ENCODE measurements at places on chromosomes 11 and 22.

GRCh38 chr11:47071791-47072261 is 104.9 kb downstream of the ARFGAP2 start:
- peak; percentile 51 for DNase-seq

DNA sequence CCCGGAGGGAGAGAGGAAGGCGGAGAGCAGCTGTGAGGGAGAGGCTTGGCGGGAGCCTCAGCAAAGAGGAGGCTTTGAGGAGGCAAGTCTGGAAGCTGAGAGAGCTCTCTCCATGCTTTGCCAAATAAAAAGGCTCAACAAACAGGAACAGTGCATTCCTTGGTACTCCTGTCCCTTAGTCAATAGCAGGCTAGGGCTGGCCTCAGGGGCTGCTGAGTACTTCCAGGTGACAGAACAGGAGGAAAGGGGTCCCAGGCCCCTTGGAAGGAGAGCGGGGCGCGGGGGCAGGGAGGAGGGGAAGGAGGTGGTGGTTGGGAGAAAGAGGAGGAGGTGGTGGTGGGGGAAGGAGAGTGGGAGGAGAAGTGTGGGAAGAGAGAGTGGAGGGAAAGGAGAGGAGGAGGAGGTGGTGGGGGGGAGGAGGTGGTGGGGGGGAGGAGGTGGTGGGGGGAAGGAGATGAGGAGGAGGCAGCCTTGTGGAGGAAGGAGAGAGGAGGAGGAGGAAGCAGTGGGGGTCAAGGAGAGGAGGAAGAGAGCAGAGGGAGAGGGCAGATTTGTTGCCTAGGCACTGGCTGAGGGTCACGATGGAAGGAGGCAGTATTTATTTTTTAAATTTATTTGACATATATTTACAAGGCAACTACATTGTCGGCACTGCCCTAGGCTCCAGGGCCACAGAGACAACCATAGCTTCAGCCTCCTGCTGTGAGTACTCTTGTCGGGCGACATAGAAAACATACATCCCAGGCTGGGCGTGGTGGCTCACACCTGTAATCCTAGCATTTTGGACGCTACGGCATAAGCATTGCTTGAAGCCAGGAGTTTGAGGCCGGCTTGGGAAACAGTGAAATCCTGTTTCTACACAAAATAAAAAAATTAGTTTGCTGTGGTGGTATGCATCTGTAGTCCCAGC is 74.2 kb upstream of the ZBED5 start:
- DNase-seq = no peak

- no peak for DNase-seq
These were observed 43.7 kb upstream of the ZBTB44 start for GRCh38 chr11:130358398-130358797.

DNA sequence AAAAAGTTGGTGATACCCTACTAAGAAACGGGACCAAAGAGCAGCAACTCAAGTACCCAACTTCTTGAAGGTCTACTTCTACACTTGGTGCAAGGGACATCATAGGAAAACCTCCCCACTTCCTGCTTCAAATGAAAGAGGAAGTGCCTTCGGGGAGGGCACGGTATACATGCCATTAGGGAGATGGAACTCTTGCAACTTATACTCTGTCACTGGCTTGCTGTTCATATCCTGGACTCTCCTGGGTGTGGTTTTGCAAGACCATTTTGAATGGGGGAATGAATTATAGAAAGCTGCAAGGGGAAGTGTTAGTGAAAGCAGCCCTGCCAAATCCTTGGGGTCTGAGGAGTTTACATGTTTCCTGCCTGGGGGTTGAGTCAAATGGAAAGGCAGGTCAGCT is 41.9 kb downstream of the CSNK2A3 start:
- no peak for DNase-seq

- no peak for DNase-seq
These were observed 5.1 kb downstream of the PRAME start for GRCh38 chr22:22553735-22554586.

GRCh38 chr22:40728731-40729189 is 49.5 kb downstream of the MCHR1 start:
- no peak for DNase-seq

GRCh38 chr11:120613264-120614226 is 102.0 kb downstream of the GRIK4 start:
- no peak for DNase-seq

- DNase-seq = no peak
These were observed 16.1 kb downstream of the TRIM22 start for GRCh38 chr11:5705688-5706087.

GRCh38 chr11:58524232-58525036 is 16.5 kb upstream of the OR5B21 start:
- DNase-seq = peak; percentile 89

GRCh38 chr22:21919526-21920307 is 32.9 kb downstream of the PPM1F start:
- DNase-seq = no peak

GRCh38 chr11:64492561-64492960 is 98.5 kb upstream of the SLC22A12 start:
- DNase-seq = no peak

GRCh38 chr22:46012182-46012880 is 35.4 kb upstream of the WNT7B start:
- no peak for DNase-seq

DNA sequence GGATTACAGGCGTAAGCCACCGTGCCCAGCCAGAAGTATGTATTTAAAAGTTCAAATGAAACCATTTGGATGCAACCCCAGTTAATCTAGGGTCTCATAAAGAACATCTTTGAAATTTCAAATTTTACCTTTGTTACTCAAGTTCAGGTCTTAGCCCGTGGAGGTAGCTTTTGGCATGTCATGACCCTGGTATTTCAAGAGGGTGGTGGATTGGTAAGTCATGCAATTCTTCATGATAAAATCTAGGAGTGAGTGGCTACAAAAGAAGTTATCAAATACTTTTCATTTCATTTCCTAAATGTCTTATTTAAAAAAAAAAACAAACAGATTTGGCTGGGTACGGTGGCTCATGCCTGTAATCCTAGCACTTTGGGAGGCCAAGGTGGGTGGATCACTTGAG is 80.6 kb downstream of the ABTB2 start:
- DNase-seq = no peak

GRCh38 chr11:110097459-110098012 is 4.3 kb downstream of the ZC3H12C start:
- no peak for DNase-seq

DNA sequence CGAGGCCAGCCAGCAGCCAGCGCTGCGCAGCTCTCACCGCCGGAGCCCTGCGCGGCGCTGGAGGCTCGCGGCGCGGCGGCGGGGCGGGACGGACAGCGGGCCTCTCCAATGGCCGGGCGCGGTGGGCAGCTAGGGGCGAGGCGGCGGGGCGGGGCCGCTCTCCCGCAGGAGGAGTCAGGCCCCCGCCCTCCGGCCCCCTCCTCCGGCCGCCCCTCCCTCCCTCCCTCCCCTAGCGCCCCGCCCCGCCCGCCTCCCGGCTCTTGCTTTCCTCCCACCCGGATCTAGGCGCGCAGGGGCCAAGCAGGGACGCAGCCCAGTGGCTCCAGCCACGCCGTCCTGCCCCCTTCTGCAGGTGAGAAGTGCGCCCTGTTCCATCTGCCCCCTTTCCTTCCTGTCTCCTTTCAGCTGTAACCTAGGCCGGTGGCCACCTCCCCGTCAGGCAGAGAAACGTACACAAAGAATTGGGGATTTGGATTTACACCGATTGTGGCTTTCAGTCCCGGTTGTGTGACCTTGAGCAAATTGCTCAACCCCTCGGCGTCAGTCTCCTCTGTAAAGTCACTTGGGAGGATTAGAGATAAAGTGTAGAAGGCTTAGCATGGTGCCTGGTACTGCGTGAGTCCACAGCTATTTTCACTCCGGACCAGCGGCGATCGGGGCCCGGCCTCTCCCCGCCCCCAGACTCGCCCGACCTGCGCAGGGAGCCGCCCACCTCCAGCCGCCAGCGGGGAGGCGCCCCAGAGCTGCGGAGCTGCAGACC is at the start of gene FZD4:
Gene FZD4, minus strand, starts transcription at position 35 of the 760 bp plus-strand sequence. CDS start 310 bp downstream, outside the sequence.
- DNase-seq = peak; percentile 97

DNA sequence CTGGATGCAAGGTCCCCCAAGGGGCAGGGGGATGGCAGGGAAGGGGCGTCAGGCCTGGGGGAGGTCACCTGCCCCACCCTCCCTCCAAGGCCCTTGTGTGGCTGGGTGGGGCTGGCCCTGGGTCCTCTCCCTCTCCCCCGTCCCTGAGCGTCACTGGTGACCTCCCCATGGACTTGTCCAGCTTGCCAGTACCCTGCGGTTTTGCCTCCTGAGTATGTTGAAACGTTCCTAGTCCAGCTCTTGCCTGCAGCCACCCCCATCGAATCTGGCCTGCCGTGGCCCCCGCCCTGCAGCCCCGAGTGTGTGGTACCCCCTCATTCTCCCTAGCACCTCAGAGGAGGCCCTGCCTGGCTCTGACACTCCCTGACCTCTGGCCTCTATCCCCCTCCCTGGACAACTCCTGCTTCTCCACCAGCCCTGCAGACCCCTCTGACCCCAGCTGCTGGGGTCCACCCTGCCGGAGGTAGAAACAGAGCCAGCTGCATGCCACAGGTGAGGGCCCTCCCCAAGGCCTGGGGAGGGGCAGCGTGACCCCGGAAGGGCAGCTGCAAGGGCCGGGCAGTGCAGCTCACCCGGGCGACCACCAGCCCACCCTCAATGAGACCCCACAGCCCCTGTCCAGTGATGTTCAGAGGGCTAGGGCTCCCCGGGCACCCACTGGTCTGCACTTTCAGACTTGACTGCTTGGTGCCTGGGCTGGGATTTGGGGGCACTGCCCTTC is 4.1 kb upstream of the MUC6 start:
- no peak for DNase-seq

- DNase-seq = no peak
These were observed 24.0 kb downstream of the CSF2RB start for GRCh38 chr22:36937319-36938027.

GRCh38 chr11:121291896-121292494 is 576 bp upstream of the SC5D start:
- DNase-seq = no peak

GRCh38 chr11:111954154-111954553 is 17.0 kb downstream of the DIXDC1 start:
- DNase-seq = no peak

GRCh38 chr11:44306918-44307244 is 3.1 kb downstream of the ALX4 start:
- no peak for DNase-seq

DNA sequence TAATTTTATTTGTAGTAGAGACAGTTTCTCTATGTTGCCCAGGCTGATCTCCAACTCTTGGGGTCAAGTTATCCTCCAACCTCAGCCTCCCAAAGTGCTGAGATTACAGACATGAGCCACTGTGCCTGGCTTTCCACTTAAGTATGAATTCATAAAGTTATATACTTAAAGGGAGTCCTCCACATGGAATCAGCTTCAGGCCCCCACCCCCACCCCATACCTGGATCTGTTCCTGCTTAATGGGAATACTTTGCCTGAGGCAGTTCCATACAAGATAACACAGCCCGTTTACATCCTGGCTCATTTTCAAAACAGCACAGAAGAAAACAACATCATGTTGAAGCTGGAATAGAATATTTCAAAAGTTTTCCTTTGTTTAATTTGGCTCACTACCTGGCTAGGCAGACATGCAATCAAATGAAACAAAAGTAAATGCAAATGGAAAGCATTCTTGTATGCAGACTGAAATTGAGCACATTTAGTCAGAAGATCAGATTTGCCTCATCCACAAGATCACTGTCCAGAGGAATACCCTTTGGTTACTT is 82.4 kb downstream of the FAT3 start:
- peak; percentile 42 for DNase-seq

- DNase-seq = no peak
These were observed 182.3 kb downstream of the DSCAML1 start for GRCh38 chr11:117614728-117615127.

DNA sequence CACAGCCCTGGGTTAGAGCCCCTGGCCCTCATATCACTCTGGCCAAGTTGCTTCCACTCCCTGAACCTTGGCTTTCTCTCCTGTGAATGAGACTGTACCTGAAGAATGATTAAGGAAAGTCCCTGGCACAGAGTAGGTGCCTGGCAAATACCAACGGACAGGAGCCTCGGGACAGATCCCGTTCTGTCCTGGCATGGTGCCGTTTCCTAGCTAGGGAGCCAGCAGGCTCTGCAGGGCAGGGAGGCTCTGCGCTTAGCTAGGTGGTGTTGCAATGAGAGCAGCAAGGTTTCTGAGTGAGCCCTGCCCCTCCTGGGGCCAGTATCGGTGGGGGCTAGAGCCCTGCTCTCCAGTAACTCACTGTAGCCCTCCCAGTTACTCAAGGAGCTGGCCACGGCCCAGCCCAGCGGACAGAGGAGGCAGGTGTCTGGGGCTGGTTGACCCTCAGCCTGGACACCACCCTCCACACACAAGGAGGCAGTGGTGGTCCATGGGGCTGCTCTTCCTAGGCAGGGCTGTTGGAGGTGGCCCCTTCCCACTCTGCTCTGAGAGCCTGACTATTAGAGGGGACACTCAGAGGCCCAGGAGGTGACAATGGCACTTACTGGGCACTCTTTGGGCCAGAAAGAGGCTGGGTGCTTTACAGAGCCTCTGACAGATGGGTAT is 74.4 kb downstream of the NFAM1 start:
- no peak for DNase-seq

DNA sequence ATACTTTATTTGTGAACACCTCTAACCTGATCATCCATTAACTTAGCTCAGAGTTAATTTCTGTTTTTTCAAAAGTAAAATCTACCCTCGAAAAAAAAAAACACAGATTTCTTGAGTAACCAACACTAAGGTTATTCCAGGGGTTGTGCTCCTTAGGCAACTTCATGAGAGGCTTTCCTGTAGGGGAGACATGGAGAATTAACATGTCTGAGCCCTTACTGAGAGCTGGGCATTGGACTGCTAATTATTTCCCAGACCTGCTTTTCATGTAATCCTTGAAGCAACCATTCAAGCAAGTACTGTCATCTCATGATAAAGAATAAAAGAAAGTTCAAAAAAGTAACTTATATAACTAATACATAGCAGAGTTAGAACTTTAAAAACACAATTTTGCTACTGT is 13.5 kb upstream of the UPB1 start:
- DNase-seq = no peak

DNA sequence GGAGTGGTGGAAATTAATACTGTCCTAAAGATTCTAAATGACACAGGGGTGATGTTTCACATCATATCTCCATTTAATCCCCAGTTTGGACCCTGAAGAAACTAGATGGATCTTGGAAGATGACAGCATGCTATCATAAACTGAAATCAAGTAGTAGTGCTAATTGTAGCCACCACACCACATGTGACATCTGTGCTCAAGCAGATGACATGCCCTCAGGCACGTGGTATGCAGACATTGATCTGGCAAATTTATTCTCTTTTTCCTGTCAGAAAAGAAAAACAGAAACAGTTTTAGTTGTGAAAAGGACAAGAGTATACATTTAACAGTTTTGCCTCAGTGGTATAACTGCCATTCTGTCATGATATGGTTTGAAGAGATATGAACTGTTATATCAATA is 52.9 kb upstream of the PGR start:
- DNase-seq = no peak

DNA sequence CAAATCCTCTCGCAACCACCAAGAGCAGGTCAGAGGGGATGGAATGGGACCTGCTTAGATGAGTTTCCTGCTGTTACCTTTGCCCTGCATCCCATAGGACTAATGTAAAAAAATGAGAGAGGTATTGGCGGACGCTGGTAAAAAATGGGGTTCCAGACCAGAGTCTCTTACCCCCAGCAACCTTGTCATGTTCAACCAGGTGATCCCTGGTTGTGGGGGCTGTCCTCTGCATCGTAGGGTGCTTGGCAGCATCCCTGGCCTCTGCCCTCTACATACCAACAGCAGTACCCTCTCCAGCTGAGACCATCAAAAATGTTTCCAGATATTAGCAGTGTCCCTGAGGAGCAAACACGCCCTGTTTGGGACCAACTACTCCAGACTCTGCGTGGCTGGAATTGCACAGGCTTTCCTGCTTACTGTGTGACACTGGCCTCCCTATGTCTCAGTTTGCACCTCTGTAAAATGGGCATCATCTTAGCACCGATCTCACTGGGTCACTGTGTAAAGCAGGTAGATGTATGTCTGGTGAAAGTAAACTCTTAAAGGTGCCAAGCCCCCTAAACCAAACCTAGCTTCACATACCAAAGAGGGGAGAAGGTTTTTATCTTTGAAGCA is 1.5 kb downstream of the APOL6 start:
- DNase-seq = no peak

Measured in tongue (tissue), 3 donors.